Central memory CD4-positive, alpha-beta T cell (primary cell): ENCODE measurements at places on chromosomes 2 and 18.

DNA sequence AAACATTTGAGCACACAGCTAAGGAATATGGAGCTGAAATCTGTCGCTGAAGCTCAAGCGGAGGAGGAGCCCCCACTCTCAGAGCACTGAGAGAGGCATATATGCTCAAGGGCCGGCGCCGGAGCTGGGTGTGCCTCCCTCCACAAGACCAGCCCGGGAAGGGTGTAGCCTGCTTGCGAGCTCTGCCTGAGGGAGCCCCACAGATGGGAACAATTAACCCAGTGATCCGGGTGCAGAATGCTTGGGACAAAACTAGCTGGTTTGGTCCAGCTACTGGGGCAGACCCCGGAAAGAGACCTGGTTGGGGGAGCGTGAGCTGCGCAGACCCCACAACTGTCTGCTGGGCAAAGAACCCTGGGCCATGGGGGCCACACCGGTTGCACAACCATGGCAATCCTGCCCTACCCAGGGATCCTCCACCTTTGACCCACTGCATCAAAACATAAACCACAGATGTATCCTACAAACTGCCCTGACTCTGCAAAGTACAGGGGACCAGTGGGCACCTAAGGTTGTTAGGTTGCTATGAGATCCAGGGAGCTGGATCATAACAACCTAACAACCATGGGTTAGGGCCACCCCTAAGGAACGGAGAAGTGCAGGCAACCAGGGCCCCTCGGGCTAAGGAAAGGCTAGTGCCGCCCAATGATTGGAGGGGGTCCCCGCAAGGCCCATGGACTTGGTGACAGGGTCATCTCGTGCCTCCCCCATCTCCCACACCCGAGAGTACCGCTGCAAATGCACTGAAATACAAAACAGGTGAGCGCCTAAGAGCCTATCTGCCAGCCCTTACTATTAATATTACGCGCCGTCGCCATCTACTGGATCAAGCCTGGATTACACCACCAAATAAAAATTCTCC is 53.4 kb upstream of the SCN1A start:
- no peak for DNase-seq

DNA sequence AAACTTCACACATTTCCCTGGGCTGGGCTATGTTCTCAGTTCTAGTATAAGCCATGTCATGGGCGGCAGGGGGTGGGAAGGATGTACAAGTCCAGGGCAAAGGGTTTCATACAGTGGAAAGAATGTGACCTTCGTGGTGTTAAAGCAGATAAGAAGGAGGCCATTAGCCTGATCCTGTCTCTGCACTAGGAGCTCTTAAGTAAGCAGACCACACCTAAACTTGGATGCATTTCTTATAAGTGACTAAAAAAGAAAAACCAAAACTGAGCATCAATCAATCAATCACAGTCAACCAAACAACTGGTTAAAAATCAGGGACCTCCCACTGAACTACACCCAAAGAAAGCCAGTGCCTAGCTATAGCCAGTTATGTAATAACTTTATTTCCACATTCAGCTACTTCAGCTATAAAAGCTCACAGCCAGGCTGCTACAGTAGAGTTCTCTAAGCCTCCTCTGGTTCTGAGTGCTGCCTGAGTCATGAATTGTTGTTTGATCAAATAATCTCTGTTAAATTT is 46.8 kb upstream of the RIOK3 start:
- no peak for DNase-seq

DNA sequence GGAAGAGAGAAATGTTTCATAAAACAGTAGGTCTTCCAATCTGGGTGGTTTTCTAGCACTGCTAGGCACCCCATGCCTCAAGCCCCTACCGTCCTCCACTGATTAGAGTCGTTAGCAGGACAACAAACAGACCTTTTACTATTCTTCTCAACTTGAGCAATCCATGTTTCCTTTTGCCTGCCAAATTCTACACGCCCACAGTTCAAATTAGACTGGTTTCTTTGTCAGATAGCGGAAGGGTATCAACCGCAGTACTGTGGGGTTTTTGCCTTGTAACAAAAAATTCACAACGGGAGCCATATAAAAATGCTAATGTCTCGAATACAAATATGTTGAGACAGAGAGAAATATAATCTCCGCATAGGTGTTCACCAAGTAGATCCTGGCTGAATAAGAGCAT is 59.9 kb downstream of the VIT start:
- DNase-seq = no peak

GRCh38 chr2:161020437-161020836 is 139.8 kb upstream of the TANK start:
- DNase-seq = no peak

GRCh38 chr2:65727381-65727780 is 295.0 kb upstream of the SPRED2 start:
- no peak for DNase-seq

GRCh38 chr2:131588152-131588873 is 60.6 kb downstream of the CCDC74A start:
- DNase-seq = no peak

DNA sequence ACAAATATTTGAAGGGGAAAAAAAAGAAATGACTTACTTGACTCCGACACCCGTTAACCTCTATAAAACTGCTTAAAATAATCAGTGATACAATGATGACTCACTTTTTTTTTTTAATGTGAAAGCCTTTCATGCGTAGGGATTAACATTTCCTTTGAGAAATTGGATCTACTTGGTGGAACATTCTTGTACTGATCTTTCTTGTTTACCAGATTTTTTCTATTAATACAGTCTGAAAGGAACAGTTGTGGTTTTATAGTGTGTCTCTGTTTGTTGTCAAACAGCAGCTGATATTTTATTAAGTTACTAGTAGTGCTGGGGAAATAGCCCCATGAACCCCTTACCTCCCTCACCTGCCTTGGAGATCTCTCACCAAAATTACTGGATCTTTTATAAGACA is 40.2 kb upstream of the NEB start:
- DNase-seq = no peak

DNA sequence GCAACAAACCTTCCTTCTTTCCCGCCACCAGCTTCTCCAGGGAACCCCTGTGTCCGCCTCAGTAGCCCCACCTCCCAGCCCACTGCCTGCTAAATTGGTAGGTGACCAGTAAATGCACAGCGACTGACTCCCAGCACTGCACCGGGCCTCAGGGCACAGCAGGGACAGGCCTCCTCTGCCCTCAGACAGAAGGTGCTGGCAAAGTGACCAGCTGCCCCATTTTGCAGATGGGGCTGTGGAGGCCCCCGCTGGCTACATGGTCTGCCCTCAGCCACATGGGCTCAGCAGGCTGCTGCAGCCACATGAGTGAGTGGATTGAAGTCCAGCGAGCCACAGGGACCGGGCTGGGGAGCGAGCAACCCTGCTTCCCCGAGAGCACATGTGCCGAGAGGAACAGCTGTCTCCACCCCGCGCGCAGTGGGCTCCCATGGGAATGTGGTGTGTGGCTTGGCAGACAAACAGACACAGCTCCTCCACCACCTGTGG is 7.8 kb upstream of the NPPC start:
- no peak for DNase-seq
